ENCODE measurements at places on chromosomes 16 and 17.

GRCh38 chr16:84090211-84090610 is 26.5 kb downstream of the MBTPS1 start:
- no peak for DNase-seq

DNA sequence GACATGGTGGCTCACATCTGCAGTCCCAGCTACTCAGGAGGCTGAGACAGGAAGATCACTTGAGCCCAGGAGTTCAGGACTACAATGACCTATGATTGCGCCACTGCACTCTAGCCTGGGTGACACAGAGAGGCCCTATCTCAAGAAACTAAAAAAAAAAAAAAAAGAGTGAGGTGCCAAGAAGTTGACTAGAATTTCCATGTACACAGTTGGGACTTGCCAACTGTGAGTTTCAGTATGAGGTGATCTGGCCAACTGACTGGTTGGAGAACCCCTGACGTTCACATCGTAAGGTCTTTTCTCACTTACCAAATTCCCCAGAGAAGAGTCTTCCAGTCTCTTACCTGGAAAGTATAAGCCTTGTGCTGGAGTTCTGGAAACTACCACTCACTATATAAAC is 3.1 kb upstream of the MED11 start:
- DNase-seq: no peak

DNA sequence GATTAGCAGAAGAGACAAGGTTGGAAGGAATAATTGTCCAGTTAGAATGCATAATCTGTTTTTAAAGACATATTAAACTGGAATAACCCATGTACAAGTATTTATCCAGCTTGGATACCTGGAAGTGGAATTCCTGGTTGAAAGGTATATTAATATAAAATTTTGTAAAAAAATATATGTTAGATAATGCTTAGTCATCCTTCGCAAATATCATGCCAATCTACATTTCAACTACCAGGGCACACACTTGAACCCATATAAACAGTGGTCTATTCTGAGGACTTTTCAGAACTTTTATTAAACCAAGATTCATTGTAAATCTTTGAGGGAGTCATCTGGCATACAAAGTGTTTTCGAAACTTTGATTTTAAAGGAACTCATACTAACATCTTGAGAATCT is 269.1 kb upstream of the HSBP1 start:
- no peak for DNase-seq

DNA sequence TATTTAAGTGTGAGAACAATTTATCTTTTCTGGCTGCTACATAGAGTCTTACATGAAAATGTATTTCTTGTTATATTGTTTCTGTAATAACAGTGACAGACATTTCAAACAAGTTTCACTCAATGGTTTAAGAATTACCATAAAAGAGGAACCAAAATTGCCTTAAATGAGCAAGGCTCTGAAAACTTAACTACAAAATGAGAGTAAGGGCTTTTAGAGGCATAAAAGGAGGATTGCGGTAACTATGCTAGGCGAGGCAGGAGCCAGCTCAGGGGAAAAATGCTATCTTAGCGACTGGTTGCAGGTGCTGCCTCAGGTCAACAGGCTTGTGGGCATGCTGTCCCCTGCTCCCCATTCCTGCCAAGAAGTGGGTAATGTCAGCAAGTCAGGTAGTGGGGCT is 81.7 kb upstream of the MSI2 start:
- no peak for DNase-seq

Measured in femur (tissue), 1 donor.